ENCODE measurements at places on chromosomes 16 and 17. TPM values are rescaled to one million over a fixed set of nuclear protein-coding genes. Genes with fewer than 3 reads are reported as not detected.

- no peak for DNase-seq
Measured at GRCh38 chr16:9885467-9885866, 296.8 kb downstream of the GRIN2A start.

GRCh38 chr16:87493608-87494280 is 920 bp upstream of the ZCCHC14 start:
- peak; percentile 38 for DNase-seq

GRCh38 chr17:35051579-35052240 is 11.8 kb downstream of the RFFL start:
- peak; percentile 67 for DNase-seq

GRCh38 chr17:57277923-57278604 is 21.7 kb downstream of the MSI2 start:
- no peak for DNase-seq

DNA sequence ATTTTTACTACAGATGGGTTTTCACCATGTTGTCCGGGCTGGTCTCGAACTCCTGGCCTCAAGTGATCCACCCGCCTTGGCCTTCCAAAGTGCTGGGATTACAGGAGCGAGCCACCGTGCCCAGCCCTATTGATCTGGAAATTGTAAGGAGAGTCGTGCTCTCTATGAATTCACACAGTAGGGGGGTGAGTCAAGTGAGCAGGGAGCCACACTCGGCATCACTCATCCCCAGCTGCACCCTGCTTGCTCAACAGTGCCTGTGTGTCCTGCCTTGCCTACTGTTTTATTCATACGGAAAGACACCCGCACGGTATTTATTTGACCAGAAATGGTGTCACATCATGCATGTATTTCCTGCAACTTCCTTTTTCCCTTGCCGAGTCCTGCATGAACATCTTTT is 157.2 kb upstream of the FOXF1 start:
- no peak for DNase-seq

- DNase-seq: no peak
Measured at GRCh38 chr17:49547566-49547965, 28.1 kb upstream of the NXPH3 start.

DNA sequence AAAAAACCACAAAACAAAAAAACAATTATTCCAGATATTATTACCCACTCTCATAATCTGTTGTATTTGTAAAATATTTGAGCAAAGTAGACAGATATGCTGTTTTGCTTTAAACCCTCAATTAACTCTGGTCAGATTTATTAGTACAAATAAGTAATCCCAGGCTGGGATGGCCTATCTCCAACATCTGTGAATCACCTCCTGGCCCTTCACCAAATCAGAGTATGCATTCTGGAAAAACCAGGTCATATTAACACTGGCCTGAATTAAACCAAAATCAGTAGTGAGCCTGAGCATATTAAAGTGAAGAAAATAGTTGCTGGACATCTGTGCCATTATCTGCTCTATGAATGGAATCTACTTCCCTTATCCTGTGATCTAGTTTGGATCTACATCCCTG is 41.0 kb downstream of the STAT3 start:
- peak; percentile 91 for DNase-seq

GRCh38 chr17:73360961-73361761 is 49.4 kb upstream of the CDC42EP4 start:
- DNase-seq: no peak

DNA sequence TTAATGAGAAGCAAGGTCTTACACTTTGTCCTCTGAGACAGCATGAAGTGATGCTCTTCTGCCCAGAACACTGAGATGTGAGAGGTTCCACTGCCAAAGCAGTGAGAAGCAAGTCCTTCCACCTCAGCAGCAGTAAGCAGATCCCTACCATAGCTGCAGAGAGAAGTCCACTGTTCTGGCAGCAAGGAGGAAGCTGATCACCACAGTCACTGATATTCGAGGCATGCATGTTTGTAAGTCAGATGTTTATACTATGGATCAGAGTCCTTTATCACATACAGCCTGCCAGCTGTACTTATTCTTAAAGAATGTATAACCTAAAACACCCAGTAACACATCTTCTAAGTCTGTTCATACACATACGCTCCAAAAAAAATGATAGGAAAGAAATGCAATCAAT is 18.2 kb upstream of the METTL2A start:
- peak; percentile 28 for DNase-seq

DNA sequence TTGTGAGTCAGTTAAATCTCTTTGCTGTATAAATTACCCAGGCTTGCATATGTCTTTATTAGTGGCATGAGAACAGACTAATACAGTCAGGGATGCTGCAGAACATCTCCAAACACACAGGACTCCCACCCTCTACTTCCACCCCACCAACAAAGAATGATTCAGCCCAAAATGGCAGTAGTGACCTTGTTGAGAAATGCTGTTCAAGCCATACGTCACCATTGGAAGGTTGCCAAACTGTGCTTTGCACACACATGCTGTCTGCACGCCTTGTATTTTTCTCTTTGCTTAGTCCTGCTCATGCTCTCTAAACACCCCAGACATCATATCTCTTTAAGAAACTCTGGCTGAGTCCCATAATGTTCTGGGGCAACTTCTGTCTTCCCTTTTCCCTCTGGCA is 589.6 kb downstream of the WWOX start:
- peak; percentile 14 for DNase-seq

GRCh38 chr16:79592186-79592585 is 8.4 kb downstream of the MAF start:
- no peak for DNase-seq

DNA sequence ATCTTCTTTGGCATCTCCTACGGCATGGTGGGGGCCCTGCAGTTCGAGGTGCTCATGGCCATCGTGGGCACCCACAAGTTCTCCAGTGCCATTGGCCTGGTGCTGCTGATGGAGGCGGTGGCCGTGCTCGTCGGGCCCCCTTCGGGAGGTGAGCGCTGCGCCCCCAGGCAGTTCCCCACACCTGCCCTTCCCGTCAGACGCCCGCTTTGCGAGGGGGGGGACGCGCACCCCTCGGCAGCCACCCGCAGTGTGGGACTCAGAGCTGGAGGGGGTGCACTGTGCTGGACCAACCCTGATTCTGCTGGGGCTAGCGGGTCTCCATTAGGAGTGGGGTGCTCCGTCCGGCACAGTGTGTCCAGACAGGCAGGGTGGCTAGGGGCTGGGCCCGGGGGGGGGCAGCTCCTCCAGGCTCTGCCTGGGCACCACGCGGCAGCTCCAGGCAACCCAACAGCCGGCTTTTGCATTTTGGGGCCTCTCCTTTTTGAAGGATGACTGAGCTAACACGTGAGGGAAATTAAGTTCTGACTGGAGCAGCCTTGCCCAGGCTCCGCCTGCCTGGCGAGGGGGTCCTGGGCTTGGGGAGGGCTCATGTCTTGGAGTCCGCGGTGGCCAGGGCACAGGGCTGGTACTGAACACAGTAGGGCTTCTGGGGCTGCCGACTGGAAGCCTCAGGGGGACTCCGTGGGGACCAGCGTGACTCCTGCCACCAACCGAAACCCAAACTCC is 9.1 kb downstream of the SLC16A3 start:
- no peak for DNase-seq

- DNase-seq: no peak
Measured at GRCh38 chr17:9231449-9232154, 210.3 kb downstream of the NTN1 start.

GRCh38 chr17:14330492-14330962 is 29.6 kb downstream of the HS3ST3B1 start:
- DNase-seq: peak; percentile 66

DNA sequence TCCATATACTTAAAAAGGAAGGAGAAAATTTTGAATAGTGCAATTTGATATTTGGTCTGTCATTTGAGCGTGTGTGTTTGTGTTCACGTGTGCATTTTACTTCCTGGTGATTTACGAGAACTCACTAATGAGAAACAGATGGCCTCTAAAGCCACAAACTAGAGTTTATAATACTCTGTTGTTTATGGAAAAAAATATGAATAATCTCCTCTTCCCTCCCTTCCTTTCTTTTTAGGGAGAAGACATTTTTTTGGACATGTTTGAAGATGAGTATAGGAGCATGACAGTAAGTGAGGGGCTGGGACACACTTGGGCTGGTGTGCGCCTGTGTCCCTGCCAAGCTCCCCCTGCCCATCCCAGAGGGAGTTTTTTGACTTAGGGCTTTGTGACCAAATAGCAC is 102.7 kb downstream of the CLEC16A start:
- DNase-seq: peak; percentile 94

GRCh38 chr16:68707340-68708152 is 29.5 kb upstream of the CDH1 start:
- DNase-seq: peak; percentile 52

GRCh38 chr17:55783684-55784245 is 32.9 kb downstream of the PCTP start:
- DNase-seq: peak; percentile 90

DNA sequence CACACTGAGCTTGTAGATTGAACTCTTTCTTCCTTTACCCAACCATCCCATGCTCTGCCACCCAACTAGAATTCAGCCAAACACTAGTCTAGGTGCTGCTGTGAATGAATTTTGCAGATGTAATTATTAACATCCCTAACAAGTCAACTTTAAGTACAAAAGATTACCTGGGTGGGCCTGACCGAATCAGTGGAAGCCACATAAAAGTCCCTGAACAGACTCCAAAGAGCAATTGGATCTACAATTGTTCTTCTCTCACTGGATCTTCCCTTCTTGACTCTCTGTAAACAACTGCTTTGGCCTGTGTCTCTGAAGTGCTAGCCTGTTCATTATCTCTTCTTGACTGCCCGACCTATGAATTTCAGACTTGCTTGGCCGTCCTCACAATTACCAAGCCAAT is 67.9 kb downstream of the PMP22 start:
- DNase-seq: no peak

DNA sequence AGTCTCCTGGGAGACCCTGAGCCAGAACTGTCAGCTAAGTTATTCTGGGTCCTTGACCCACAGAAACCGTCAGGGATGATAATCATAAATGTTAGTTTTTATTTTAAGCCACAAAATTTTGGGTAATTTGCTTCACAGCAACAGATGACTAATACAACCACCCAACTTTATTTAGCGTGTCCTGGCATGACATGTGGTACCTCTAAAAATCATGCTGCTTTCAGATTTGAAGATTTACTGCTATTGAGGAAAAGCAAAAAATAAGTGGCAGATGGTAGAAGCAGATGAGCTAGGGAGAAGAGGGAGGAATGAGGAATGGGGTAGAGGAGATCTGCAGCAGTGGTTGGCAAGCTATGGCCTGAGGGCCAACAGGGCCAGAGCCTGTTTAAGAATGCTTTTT is 90.4 kb downstream of the TMEM100 start:
- DNase-seq: no peak

DNA sequence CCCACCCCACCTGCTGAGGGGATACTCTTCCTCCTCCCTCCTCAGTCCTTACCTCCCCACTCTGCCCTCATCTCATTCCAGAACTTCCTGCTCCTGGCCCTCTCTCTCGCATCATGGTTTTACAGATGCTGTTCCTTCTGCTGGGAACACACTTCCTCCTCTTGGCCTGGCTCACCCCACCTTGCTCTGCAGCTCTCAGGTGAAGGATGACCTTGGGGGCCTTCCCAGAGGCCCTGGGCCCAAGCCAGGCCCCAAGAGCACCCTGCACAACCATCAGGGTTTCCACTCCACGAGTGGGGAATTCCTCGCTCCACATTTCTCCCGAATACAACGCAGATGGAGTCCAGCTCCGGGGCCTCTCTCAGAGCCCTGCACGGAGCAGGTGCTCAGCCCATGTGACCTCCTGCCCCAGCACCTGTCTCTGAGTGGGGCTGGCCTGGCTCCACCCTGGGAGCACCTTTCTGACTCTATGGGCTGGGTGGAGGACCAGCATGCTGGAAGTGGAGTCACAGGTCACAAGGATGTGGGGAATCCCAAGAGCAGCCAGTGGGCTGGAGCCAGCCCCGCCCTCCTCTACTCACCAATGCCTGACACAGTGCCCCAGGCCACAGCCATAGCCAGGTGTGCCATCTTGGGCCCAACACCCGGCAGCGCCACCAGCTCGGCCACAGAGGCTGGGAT is 4.5 kb downstream of the NTHL1 start:
- no peak for DNase-seq

DNA sequence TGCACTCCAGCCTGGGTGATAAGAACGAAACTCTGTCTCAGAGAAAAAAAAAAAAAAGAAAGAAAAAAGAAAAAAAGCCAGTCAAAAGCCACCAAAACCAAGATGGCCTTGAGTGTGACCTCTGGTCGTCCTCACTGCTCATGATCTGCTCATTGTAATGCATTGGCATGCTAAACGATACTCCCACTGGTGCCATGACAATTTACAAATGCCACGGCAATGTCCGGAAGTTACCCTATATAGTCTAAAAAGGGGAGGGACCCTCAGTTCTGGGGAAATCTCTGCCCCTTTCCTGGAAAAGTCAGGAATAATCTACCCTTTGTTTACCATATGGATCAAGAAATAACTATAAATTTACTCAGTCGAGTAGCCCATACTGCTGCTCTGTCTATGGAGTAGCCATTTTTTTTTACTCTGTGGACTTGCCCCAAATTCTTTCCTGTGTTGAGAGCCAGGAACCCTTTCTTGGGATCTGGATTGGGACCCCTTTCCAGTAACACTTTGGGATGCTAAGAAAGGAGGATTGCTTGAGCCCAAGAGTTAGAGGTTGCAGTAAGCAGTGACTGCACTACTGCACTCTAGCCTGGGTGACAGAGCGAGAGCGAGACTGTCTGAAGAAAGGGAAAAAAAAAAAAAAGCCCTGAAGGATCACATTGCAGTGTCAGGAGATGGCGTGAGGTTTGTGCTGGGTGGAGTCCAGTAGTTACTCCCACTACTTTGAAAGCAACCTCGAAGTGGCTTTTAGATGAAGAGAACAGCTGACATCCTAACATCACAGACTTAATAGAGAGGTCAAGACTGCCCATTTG is 3.7 kb upstream of the TMEM231 start:
- DNase-seq: peak; percentile 79

DNA sequence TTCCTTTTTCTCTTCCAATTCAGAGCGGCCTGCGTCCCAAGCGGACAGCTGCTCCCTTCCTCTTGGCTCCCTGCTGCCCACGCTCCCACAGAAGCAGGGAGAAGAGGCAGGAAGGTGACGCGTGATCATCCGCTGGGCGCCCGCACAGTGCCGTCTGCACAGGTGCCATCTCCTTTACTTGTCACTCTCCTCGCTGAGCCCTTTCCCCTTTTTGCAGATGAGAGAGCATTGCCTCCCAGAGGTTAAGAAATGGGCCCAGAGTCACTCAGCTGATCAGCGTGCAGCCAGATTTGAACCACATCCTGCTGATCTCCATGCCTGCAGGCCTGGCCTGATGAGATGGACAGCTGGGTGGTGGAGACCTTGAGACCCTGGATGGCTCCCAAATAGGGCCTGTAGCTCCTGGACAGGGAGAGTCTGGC is 299.8 kb downstream of the SEC14L1 start:
- no peak for DNase-seq

DNA sequence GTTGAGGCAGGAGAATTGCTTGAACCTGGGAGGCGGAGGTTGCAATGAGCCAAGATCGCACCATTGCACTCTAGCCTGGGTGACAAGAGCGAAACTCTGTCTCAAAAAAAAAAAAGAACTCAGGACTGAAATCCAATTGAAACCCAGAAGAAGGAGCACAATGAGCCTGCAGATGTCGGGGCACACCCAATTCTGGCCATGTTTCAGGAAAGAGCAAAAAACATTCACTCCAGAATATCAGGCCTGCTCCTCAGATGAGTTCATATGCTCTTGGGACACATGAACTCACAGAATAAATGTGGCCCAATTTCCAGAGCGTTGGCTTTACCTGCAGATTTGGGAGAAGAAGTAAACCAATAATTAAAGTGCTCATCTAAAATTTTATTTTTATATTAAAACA is 3.0 kb upstream of the CMTM2 start:
- DNase-seq: no peak

Gene AANAT
- not detected for total RNA-seq

Gene GEMIN4
- 9.3 TPM for total RNA-seq

Gene RAI1
- total RNA-seq: 16.0 TPM

Gene ZNF594
- total RNA-seq: 11.7 TPM

Gene ABR
- total RNA-seq: 68.0 TPM

Gene TMEM235
- total RNA-seq: not detected

Gene TOP3A
- total RNA-seq: 29.0 TPM

Gene DVL2
- total RNA-seq: 102 TPM

Data from fibroblast of villous mesenchyme (primary cell).